Stimulated activated naive B cell treated with anti-CD40 and anti-IgM and Interleukin-4, amounts not matched to agents 10 μg/mL and 1 μg/mL and 100 μg/mL, for 72 hours (primary cell): ENCODE measurements at places on chromosomes 5 and 9.

DNA sequence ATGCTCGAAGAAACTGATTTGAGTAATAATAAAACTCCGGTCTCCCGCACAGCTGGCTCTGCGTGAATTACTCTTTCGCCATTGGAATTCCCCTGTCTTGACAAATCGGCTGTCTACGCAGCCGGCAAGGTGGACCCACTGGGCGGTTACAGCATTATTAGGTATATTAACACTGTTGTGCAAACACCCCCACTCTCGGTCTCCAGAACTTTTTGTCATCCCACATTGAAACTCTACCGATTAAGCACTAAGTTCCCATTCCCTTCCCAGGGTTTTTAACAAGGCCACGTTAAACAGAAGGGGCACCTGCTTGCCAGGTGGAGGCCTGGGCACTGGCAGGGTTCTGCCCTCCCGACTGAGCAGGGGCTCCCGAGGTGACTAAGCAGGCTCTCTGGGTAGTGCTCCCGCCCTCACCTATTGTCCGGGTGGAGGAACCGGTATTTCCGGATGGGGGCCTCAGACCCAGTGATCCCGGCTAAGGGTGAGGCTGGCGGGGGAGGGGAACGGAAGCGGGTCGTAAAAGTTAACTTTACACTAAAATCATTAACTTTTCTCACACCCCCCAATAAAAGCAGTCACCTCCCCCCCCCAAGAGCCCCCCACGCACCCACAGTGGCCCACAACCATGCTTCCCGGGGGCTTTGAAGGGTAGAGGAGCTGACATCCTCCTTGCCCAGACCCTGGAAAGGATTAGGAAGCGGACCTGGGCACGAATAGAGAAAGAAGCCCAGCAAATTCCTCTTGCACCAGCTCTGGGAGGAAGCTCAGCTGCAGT lies 53.5 kb upstream of the TJP2 start:
- no peak for DNase-seq

DNA sequence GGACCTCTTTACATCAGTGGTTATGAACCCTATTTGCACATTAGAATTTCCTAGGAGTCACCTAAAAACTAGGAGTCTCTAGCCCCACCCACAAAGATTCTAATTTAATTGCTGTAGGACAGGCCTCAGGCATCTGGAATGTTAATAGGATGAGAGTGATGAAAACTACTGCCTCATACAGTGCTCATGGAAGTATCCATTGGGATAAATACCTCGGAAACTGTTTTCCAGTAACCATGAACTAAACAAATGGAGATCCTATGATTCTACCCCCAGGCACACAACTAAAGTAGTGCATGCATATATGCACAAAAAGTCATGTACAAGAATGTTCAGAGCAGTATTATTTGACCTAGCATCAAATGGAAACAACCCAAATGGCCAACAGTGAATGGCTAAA lies 286.3 kb downstream of the DNAH5 start:
- no peak for DNase-seq

GRCh38 chr5:90135779-90136378 lies 273.7 kb downstream of the CETN3 start:
- no peak for DNase-seq

GRCh38 chr5:34538026-34538672 lies 118.0 kb upstream of the RAI14 start:
- no peak for DNase-seq

DNA sequence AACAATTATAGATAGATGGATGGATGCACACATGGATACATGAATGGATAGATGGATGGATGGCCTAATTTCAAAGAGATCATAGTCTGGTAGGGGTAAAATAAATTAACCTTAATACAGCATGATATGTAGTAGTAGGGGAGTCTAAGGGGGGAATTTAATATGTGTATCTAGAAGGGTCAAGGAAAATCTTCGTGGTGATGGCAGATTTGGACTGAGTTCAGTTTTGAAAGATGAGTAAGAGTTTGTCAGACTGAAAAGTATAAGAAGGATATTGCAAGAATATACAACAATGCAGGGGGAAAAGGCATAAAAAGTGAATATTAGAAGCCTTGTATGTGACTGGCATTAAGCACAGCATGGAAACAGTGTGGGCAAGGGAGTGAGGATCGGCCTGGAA lies 98.7 kb downstream of the ZNF462 start:
- DNase-seq, result no peak

DNA sequence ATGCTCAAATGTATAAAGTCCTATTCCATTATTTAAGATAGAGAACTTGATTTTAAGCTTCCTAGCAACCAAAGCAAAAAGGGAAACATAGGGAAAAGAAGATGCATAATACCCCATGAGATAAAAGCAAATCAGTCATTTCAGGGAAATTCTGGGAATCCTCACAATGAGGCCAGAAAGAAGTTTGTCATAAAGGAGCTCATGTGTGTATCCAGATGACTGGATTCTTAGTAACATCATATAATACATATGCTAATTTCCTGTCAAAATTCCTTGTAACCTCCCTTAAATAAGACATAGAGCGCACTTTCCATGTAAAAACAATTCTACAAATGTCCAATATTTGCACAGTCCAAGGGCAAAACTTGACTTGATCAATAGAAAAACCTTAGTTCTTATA lies 411.0 kb upstream of the WWC1 start:
- no peak for DNase-seq

DNA sequence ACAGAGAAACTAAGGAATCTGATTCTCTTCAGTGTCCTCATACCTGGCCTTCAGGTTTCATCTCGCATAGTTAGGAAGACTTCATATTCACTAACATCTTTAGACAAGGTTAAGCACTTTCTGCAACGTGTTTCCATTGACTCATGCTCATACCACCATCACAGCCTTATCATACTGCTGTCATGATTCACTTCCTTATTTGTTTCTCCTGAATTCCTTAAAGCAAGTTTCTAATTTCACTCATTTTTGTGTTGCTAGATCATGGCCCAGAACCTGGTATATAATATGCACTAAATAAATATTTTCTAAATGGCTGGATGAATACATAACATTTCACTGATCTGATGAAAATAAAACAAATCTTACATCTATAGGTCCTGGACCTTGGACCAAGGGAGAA lies 472.9 kb downstream of the PRELID2 start:
- DNase-seq, result no peak

GRCh38 chr9:38395653-38396370 lies 3.3 kb downstream of the ALDH1B1 start:
- DNase-seq, result no peak

- peak; percentile 3 for DNase-seq
These were observed 571 bp downstream of the PPIC start for GRCh38 chr5:123035918-123036390.

- DNase-seq, result no peak
These were observed 101.7 kb upstream of the SPOCK1 start for GRCh38 chr5:137600721-137601360.

- DNase-seq, result no peak
These were observed 15.4 kb downstream of the AGXT2 start for GRCh38 chr5:35032356-35032755.

- DNase-seq, result peak; percentile 42
These were observed 7.9 kb upstream of the ENG start for GRCh38 chr9:127862075-127863011.

DNA sequence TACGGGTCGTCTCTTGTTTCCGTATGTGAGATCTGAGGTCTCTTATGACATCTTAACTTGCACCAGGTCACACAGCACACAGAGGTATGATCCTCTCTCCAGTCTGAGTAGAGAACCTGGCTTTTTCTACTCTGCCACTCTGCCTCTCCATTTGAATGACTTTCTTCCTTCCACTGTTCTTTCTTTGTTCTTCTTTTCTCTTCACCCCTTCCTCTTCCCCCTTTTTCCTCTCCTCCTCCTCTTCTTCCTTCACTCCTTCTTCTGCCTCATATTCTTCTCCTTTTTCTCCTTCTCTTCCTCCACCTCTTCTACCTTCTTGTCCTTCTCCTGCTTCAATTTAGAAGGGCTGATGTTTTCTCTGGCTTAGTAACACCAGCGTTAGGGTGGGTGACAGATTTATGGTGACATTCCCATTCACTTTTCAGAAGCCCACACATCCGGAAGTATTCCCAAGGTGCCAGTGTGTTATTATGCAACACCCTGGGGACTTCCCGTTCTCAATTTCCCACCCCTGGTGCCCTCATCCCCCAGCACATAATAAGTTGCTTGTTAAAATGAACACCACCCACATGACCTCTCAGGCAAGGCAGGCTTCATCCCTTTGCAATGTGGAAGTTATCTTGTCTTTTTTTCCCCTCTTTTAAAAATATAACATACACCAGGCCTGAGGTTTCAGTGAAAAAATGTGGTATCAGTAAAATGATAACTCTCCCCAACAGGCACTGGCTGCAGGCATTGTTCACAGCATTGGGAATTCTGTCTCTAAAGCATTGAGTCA lies 122.0 kb downstream of the PAPPA start:
- no peak for DNase-seq

DNA sequence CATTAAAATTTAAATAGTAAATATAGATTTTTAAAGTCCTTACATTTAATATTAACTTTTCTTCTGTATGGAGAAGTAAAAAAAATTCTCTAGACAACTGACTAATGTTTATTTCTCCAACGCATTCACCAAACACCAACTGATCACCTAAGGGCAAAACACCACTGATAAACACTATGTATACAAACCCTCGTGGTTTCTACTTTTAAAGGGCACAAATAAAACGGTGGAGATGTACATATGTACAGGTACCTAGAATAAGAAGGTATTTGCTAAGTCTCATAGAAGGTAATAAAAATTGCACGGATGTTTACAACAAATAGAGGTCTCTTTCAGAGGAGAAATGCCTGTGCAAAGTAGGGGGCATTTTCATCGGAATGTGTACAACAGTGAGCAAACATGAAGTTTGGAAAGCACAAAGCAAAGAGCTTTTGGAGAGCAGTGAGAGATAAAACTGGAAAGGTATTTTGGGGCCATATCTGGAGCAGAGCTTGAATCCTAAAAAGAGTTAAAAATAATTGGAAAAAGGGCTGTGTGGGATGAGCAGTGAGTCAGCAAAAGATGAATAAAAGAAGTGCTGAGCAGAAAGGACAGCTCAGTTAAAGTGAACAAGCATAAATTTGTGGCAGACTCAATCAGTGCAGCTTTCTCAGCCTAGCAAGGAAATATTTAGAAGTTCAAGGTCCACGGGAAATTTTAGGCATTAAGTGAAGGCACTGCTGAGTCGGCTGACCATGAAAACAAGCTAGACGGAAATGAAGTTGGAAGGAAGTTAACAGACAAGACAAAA lies 160.0 kb downstream of the TMEM161B start:
- DNase-seq, result no peak

DNA sequence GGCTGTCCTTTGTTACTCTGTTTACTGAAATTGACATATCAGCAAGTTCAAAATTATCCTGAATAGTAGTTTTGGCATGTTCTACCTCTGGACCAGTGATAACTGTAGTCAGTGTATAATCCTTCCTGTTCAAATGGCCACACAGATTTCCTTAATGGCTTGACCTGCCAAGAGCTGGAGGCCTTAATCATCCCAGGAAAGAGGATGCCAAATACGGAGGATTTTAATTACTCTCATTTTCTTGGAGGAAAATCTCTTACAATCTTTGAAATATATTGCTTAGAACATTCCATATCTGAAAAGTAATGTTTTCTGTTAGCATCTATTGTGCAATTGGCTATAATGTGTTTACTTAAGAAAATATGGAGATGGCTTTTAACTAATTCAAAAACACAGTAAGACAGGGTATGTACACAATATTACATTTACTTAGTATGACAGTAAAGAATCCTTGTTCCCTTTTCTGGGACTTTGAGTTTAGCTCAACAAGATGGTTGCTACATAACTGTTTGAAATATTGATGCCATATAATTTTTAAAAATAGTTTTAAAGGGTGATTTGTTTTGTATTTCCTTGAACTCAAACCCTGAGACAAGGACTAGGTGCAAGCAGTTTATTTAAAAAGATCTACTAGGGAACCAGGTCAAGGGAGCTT lies 68.9 kb upstream of the SELENOP start:
- no peak for DNase-seq

DNA sequence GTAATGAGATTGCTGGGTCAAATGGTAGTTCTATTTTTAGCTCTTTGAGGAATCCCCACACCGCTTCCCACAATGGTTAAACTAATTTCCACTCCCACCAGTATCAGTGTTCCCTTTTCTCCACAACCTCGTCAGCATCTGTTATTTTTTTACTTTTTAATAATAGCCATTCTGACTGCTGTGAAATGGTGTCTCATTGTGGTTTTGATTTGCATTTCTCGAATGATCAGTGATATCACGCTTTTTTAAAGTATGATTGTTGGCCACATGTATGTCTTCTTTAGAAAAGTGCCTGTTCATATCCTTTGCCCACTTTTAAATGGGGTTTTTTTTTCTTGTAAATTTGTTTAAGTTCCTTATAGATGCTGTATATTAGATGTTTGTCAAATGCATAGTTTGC lies 73.5 kb downstream of the MTAP start:
- no peak for DNase-seq

DNA sequence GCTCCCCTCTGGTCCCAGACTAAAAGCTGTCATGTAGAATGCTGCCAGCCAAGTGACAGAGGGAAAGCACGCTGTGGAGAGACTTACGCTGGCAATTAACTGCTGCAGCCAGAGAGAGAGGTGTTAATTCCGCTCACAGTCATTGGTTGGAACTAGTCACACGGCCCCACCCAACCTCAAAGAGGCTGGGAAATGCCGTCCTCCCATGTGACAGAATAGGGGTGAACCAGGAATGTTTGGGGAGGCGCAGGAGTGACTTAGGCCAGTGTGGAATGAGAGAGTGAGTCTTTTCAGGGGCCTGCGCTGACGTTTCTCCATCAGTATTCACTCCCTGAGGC lies 87.6 kb downstream of the AMBP start:
- DNase-seq, result no peak

DNA sequence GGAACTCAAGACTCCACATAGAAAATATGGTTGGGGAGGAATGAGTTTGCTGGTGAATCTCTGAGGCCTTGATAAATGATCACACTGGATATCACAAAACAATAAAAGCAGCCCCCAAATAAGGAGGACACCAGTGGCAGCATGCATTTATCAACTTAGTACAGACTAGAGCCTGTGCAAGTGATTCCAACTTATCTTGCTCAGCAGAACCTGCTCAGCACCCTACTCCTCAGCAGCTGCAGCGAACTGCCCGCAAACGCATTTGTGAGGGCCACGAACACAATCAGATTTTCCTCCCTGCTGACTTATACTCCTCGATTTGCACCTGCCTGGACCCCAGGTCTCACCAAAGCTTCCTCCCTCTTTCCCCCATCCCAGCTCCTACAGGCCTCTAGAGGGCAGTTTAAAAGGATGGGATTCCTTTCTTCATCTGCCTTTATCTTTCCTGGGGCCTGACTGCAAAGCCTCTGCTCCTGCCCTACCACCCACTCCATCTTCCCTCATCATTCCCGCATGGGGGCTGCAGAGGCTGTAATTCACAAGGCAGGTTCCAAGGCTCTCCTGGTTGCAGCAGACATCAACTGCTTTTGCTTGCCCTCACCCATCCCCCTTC lies 41.2 kb downstream of the ANKS6 start:
- DNase-seq, result no peak
